ENCODE measurements at places on chromosomes 16 and 17. TPM values are rescaled to one million over a fixed set of nuclear protein-coding genes. Genes with fewer than 3 reads are reported as not detected.

DNA sequence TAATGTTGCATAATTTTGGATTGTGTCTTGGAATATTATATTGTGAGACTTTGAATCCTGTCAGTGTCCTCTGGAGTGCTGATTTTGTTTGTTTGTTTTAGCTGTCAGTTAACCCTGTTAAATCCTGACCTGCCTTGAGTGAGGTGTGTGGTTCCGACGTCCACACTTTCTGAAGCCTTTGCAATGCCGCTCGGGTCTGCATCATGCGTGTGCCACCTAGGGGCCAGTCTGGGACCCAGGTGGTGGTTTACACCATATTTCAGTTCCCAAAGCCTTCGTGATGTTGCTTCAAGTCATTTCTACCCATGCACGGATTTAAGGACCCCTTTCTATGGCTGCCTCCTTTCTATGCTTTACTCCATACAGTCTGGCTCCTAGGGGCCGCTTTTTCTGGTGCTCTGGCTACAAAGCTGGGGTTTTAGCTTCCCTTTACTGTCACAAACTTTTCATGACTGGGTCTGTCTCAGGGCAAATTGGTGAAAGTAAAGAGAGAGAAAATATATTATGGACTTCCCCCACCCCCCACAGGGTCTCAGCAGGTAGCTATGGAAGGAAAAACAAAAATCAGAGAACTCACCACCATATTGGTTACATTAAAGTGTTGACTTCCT is 11.4 kb upstream of the OR4D1 start:
- no peak overlapping the region for H3K27ac ChIP-seq
- H3K4me3 ChIP-seq, result no peak overlapping the region
- peaks cover 8% of the 10 kb centered on the region for H3K27me3 ChIP-seq
- H3K36me3 ChIP-seq, result no peaks in the 10 kb centered on the region

GRCh38 chr16:3444032-3444388 is 530 bp downstream of the NAA60 start:
- H3K4me1 ChIP-seq, result peaks cover 8% of the 10 kb centered on the region
- DNase-seq, result no peak
- no peaks in the 10 kb centered on the region for H3K27me3 ChIP-seq
- H3K4me3 ChIP-seq, result peak overlapping the region; percentile 70
- H3K27ac ChIP-seq, result peak overlapping the region; percentile 85

DNA sequence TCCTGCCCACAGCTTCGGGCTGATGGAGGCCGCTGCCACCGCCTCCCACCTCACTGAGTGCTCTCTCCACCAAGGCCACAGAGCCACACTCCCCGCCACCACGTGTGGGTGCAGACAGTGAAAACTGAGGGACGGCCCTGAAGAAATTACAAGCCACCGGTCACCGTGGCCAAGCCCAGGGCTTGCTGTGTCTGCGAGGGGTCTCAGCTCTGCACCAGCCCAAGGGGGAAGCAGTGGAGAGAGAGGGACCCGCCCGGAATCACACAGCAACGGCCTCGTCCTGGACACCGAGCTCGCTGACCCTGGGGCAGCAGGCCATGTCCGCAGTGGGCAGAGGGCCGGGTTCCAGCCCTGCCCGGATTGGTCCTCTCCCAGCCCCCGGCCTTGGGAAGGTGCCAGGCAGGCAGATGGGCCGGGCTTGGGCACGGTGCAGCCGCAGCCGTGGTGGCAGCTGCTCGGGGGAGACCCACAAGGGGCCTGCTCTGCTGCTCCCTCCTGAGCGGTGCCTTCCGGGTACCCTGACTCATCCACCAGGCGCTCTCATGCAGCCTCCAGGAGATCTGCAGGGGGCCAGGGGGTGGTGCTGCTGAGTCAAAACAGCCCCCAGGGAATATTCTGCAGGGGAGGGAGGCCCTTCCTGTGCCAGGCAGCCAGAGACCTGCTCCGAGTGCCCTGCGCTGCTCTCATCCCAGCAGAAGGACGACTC is 52.0 kb downstream of the CBFA2T3 start:
- no peaks in the 10 kb centered on the region for H3K27me3 ChIP-seq
- H3K36me3 ChIP-seq, result no peaks in the 10 kb centered on the region
- peak; percentile 49 for DNase-seq
- peaks cover 40% of the 10 kb centered on the region for H3K4me1 ChIP-seq
- H3K4me3 ChIP-seq, result no peak overlapping the region

- no peak for DNase-seq
- no peaks in the 10 kb centered on the region for H3K4me1 ChIP-seq
- H3K27ac ChIP-seq, result no peak overlapping the region
- no peak overlapping the region for H3K4me3 ChIP-seq
- H3K27me3 ChIP-seq, result no peaks in the 10 kb centered on the region
These were observed 11.6 kb upstream of the STRADA start for GRCh38 chr17:63753215-63753614.

The SIRT7 gene
- 11.4 TPM for total RNA-seq

The GPR179 gene
- 0.20 TPM for total RNA-seq

The ELMO3 gene
- total RNA-seq, result 0.41 TPM

The GFOD2 gene
- total RNA-seq, result 11.1 TPM

The FBXL20 gene
- 10.4 TPM for total RNA-seq

The C1QTNF1 gene
- 22.6 TPM for total RNA-seq

Measured in gastrocnemius medialis (tissue), 4 donors.